ENCODE measurements at places on chromosomes 11 and 22.

GRCh38 chr11:17407575-17407974, 19.1 kb upstream of the KCNJ11 start:
- DNase-seq = no peak

GRCh38 chr22:44348971-44349560, 36.3 kb upstream of the SHISAL1 start:
- no peak for DNase-seq

DNA sequence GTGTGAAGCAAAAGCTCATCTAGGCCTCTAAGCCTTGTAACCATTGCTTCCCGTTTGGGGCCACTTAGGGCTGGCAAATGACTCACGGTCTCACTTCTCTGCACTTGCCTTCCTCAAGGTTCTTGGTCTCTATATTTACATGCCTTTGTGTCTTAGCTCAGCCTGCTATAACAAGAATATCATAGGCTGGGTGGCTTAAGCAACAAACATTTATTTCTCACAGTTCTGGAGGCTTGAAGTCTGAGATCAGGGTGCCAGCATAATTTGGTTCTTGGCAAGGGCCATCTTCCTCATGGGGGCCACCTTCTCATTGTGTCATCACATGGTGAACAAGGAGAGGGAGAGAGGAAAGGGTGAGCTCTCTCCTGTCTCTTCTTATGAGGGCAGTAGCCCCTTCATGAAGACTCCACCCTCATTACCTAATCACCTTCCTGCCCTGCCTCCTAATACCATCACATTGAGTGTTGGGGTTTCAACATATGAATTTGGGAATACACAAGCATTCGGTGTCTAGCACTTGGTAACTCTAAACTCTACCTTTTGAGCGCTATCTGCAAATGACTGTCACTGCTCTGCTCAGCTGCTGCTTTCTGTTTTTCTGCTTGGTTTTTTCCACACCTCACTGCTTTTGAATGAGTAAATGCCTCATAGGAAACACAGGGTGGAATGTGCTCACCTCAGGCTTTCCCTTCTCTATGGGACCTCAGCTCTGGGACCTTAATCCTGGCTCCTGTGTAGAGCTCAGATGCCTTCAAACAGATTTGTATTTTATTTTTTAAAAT, 16.2 kb upstream of the ME3 start:
- no peak for DNase-seq

DNA sequence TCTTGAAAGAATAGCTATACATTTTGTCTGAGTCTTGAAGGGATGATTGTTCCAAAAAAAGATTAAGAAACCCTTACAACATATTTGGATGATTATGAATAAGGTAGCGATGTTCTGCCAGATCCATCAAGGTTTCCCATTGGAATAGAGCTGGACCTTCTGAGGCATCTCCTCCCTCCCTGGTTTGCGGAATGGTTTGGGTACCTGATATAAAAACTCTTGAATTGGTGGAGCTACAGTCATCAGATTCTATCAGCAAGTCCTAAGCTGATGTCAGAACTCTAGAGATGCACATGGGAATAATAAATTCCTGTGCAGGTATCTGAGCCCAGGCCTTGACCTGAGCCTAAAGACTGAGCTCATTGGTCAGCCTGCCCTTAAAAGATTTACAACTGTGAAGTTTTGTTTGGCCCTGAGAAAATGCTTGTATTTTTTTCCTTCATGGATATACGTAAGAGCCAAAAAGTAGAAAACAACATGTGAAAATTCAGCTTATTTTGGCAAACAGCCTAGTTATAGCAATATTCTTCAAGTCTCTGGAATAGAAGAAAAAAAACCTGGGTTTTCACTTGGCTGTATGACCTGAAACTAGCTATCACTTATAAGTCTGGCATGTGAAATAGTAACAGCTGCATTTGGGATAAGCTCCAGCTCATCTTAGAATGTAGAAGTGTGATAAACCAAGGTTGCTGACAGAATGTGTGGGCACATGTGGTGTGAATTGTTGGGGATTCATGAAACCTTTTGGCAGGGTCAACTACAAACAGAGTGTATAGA, 265.7 kb upstream of the CTSC start:
- DNase-seq = no peak

- no peak for DNase-seq
Observed at GRCh38 chr11:47534704-47535251, 18.2 kb downstream of the CELF1 start.

DNA sequence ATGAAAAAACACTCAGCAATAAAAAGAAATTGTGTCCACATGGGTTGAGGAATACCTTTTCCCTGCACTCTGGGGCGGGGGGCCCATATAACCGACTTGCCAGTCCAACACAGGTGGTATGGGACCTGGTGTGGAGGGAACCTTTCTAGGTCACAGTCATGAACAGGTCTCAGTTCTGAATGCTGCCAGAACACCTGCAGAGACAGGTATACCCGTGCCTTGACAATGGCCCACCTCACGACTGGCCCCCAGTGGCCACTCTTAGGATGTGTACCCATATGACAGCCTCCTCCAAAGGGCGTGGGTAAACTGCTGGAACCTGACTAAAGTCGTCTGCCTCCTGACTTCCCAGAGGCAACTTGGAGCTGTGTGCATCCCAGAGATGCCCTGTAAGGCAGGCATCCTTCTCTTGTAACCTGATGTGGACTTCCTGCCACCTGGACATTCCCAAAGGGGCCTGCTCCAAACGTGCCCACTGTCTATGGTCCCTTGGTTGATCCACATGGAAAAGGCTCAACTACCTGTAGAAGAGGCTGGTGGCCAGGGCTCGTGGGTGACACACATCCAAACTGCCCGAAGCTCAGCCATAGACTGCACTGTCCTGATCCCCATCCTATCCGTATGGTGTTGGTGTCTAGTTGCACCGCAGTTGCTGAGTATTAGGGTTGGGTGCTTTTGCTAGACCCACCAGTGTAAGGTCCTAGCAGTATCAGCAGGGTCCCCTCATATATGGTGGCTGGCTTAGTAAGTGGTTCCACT, 859.3 kb downstream of the BRD1 start:
- DNase-seq = no peak

- no peak for DNase-seq
Observed at GRCh38 chr11:15057329-15057728, 16.1 kb upstream of the CALCB start.

DNA sequence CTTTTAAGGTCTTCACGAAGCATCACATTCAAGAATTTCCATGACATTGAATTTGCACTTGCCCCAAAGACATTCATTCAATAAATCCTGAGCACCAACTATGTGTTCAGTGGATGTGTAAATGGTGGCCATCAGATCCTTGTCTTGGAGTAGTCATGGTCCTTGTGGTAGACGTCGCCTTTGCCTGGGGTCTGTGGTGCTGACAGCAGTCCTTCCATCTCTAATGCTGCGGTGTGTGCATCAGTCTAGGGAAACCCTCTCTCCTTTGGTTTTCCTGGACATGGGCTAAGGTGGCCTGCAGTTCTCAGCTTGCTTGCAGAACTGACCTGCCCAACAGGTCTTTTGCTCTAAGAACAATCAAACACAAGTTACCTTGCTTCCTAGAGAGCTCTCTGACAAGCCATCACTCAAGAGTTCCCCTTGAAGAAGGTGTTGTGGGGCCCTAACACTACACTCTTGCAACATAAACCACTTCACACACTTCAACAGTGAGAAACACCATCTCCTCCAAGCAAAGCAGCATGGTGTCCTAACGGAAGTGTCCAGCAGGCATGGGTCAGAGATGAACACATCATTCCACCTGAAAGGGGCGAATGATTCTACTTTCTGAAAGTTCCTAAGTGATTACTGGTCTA, 72.1 kb downstream of the BUD13 start:
- no peak for DNase-seq

Measured in HAP-1 (cell line).